ENCODE measurements at places on chromosomes 11 and 22.
A peak's percentile ranks its signal among the peaks of the same experiment; 100 is the strongest.

GRCh38 chr22:20002128-20002527 lies 14.5 kb downstream of the ARVCF start:
- peak; percentile 30 for DNase-seq

DNA sequence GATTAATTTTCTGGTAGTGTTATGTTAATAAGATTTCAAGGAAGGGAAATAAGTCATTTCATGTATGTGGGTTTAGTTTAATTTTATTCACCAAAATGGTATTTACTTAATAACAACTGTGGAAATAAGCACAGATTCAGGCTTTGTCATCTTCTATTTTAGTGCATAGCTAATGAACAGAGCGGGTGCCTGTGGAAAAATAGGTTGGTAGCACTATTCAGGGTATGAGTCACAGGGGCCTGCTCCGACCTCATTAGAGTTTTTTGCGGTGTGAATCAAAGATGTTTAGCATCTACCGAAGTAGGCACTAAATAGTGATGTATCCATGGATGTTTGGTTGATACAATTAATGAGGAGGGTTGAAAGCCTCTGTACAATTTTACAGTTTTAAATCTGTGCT lies 78.2 kb downstream of the FAT3 start:
- DNase-seq = no peak

DNA sequence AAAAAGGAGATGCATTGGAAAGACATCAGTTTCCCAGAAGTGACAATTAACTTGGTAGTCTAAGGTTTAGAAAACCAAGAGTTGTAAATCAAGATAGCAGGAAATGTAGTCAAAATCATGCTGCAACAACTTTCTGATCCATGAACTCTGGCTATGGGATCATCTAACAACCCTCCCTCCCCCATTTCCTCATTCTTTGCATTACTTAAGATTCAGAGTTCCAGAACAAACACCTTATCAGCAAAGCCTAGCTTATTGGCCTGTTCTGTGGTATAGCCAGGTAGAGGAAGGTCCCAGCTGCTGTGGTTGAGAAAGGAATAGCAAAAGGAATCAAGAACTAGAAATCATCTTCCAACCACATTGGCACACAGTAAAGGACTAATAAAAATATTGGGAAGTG lies 651.1 kb downstream of the METTL15 start:
- DNase-seq = no peak

DNA sequence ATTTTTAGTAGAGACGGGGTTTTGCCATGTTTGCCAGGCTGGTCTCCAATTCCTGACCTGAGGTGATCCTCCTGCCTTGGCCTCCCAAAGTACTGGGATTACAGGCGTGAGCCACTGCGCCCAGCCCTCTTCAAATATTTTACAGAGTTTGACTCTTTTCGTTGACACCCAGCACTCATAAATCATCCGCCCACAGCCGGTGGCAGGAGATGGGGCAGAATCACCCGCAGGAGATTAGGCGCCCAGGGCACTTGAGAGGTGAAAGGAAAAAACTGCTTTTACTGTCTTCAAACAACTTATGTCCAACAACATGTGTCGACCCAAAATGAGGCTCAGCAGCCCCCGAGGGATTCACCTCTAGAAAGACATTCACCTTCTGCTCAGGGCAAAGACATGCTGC lies 56.9 kb downstream of the OSBP2 start:
- no peak for DNase-seq

DNA sequence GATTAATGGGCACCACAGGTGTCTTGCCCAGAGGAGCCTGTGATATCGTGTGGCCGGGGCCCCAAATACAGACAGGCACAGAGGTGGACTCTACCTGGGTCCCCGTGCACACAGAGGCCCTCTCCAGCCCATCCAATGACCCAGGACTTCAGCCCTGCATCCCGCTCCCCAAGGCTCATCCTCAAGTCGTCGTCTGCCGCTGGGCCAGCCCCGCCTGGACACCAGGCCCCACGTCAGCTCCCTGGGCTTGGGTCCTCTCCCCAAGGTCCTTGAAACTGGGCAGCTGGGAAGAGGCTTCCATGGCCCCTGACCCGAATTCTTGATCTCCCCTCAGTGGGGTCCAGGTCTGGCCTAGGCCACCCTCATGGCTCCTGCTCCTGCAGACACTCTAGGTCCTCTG lies 20.2 kb downstream of the SHISAL1 start:
- no peak for DNase-seq

DNA sequence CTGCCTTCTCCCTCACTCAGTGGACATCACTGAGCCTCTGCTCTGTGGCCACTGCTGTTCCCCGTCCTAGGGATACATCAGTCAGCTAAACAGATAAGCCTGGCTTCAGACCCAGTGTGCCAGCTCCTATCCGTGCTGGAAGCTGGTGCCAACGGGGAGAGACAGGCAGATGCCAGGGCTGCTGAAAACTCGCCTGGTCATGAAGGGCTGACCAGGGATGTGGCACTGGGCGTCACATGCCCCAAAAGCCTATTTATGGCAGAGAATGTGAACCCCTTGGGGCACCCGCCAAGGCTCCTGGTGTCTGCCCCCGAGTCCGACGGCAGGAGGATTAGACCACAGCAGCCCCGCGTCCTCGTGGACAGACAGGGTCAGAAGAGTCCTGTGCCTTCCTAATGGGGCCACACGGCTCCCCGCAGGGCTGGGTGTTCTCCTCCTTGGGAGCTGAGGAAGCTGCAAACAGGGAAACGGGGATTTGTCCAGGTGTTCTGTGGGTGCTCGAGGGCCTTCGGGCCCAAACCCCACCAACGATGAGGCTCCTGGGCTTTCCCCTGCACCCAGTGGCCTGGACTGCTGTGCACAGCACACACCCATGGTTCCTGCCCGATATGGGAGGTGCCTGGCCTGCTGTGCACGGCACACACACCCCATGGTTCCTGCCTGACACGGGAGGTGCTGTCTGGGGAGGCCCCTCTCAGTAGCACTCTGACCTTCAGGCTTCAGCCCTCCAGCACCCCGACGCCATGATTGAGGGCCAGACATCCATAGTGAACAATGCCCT lies 19.9 kb downstream of the ANO1 start:
- DNase-seq = peak; percentile 70

- DNase-seq = no peak
Measured at GRCh38 chr11:8593455-8593854, 573 bp downstream of the STK33 start.

DNA sequence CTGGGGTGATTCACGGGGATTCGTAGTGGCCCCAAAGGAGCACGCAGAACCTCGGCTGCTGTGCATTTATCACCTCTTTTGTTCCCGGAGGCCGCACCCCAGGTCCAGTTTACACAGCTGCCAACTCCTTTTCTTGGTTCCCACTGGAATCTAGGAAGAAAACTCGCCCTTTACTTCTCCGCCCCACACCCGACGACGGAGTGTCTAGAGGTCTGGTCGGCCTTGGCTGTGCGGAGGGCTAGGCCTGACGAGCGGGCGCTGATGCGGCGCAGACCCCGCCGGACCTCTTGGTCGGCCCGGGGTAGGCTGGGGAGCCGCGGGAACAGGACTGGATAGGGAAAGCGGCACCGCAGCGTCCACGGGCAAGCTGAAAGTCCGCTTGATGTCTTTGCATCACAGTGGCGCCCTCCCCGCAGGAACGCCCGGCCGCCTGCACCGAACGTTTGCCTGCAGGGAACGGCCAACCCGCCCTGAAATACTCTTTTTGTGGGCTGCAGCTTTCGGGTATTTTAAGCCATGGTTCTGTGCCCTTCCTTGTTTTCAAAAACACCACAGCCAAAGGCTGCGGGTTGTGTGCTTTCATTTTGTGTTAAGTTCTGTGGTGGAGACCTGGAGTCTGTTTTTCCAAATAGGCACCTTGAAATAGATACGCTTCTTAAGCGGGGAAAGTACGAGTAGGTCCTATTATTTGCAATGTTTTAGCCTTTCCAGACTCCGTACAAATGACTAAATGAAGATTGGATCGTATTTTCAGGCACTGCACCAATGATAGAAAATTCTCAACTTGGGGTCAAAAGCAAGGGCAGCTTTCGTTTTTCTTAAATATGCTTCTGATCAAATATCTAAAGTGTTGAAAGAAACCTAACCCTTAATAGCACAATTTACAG lies 829 bp upstream of the ZBED5 start:
- peak; percentile 83 for DNase-seq

GRCh38 chr11:63716046-63716445 lies 34.7 kb downstream of the RTN3 start:
- DNase-seq = no peak

DNA sequence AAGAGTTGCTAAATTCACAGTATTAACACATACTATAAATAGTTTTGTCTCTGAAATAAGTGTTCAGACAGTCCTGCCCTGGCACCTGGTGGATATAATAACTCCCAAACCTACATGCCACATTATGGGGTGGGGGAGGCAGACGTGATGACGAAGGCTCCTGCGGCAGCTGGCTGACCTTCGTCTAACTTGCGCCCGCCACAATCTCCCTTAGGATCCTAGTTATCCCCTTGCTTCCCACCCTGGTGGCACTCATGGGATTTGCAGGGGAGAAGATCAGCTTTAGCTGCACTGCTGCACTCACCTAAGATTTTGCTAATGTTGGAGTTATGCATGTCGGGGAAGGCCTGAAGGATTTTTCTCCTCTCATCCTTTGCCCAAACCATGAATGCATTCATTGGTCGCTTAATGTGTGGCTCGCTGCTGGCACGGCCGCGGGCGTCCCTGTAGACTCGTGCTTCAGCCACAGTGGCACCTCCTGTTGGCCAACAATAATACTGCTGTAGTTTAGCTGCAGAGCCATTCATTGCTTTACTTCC lies 367.6 kb downstream of the SOX6 start:
- peak; percentile 36 for DNase-seq

- no peak for DNase-seq
Measured at GRCh38 chr11:64256300-64256699, 5.0 kb downstream of the PLCB3 start.

- peak; percentile 42 for DNase-seq
Measured at GRCh38 chr11:118939953-118940598, 14.3 kb upstream of the BCL9L start.

DNA sequence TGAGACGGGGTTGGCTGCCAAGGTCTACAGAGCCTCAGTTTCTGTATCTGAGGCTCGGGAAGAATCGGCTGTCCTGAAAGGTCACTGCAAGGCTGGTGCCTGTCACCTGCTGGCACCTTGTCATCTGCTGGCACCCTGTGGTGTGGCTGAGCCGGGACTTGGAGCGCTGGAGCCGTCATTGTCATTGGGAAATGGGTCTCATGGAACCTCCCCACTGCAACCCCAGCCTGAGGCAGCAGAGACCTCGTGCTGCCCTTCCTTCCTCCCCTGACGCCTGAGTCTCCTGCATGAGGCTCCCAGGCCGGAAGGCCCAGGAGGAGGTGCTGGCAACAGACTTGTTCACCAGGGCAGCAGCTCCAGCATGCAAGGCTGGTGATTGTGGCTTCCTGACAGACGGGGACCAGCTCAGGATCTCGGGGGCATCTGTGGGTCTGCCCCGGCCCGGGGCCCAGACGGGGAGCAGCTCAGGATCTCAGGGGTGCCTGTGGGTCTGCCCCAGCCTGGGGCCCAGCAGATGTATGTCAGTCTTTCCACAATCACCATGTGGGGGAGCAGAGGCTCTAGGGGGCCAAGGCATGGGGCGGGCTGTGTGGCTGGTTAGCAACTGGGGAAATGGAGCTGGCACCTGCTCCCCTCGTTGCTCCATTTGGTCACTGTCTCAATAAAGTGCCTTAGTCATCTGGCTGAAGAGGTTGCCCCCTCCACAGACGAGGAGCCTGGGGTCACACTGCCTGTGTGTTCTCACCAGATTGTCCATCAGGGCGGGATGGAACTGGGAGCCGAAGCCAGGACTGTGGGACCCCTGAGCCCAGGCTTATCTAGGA lies 668.7 kb downstream of the BRD1 start:
- no peak for DNase-seq

DNA sequence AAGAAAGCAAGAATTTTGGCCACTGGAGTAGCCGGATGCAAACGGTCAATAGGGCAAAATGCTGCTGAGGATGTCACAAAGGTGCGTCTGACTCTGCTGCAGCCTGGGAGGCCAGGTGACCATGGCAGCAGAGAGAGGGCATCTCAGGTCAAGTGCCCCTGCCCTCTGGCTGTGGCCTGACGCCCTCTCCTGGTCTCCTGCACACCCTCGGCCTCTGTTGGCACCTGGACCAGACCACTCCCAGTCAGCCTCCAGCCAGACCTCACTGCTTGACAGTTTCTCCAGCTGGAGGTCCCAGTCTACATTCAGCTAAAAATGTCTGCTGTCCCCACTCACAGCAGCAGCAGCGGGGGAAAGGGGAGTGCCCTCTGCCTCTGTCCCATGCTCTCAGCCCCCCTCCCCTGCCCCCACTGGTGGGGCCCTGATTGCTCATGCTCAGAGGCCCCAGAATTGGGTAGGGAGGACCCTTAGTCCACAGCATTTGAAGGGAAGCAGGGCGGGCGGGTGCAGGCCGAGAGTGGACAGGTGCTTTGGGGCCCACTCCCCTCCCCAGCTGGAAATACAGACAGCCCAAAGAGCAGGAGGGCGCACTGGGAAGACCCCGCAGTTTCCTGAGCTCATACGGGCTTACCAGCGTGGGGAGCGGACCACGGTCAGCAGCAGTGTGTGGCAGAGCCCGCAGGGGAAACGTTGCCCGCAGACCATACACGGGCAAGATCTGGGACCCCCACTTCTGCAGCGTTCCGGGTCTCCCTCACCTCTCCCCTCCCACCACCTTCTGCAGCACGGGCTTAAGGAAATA lies 1.6 kb upstream of the BRSK2 start:
- peak; percentile 25 for DNase-seq

DNA sequence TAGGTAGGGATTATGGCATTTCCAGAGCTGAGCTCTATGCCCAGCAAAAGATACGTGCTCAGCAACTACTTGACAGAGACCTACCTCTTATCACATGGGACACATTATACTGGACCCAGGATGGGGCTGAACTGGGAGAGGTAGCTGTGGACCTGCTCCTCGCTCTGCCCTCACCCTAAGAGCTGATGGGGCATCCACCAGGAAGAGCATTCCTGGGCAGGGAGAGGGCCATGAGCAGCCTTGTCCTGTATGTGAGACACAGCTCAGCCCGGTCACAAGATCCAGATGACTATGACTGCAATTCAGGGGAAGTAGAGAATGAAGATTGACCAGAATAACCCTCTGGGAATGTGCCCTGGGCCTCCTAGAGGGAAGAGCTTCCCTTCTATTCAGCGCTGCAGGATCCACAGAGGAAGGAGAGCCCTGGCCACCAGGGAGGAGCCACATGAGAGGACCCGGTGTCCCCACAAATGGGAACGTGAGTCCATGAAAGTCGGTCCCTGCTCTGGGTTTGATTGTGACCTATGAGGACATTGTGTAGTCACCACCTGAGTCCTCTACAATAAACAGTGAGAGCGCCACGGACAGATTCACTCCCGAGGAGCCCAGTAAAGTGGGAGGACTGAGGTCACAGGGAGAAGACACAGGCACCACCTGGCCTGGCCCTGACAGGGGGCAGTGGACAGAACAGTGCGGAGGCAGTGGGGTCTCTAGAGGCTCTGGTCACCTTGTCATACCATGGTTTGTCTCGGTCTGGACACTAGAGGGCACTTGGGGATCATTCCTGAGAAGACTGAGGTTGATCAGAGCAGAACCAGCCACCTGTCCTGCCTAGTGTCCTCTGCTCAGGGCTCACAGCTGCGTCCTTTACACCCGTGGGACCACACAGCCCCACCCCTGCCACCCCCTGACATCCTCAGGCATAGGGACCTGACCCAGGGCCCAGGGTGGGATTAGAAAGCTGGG lies 99.5 kb downstream of the ZNF280B start:
- DNase-seq = no peak
